ENCODE measurements at places on chromosomes 4 and X.

DNA sequence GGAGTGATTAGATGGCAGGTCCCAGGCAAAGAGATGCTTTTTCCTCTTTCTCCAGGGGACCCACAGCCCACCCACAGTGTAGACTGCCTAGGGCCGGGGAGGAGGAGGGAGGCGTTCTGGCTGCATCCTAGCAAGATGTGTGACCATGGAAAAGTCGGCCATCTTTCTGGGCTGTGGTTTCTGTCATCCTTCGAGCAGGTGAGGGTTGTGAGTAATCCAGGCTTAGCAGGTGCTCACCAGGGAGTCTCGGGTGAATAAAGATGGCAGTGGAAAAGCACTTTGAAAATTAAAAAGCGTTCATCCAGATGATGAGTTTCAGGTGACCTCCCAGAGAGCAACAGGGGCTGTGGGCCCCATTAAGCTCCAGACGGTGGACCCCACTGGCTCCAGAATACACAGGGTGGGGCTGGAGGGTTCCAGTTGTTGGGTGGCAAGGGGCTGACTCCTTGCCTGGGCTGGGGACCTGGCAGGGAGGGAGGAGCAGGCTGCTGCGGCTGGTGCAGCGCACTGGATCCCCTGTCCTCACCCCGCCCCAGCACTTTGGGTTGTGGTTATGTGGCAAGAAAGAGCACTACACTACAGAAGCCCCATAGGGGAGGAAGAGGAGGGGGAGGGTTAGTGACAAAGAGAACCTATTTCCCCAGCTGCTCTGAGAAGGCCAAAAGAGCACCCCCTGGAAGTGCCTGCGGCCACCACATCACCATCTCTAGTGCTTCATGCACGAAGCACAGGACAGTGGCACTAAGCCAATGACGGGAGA is 23.7 kb downstream of the ELF4 start:
- no peak for DNase-seq

GRCh38 chr4:36508394-36508793 is 227.0 kb downstream of the DTHD1 start:
- no peak for DNase-seq

DNA sequence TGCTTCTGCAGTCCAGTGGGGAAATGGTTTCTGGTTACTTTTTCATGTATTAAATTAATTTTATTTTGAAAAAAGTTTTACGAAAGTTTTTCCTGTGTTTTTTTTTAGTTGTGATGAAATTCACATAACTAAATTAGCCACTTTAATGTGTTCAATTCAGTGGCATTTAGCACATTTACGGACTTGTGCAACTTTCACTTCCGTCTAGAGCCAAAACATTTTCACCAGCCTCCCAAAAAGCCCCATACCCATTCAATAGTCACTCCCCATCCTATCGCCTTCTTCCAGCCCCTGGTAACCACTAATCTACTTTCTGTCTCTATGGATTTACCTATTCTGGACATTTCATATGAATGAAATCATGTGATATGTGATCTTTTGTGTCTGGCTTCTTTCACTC is 22.8 kb upstream of the TBL1X start:
- DNase-seq, result no peak

DNA sequence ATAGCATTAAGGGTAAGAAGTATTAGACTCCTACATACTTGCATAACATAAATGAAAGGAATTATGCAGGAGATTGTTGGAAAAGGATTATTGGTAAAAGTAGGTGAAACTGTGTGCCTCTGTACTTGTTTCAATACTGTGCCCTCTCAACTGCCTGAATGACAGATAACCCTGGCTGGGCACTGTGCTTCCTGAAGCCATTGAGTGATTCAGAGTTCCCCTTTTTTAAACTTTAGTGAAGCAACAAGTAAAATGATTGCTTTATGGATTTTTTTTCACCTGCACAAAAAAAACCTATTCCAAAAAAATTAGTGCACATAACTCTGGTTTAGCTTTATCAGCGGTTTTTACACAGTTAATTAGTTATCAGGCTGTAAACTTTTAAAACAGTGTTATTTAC is 204.8 kb downstream of the TRAM1L1 start:
- no peak for DNase-seq

DNA sequence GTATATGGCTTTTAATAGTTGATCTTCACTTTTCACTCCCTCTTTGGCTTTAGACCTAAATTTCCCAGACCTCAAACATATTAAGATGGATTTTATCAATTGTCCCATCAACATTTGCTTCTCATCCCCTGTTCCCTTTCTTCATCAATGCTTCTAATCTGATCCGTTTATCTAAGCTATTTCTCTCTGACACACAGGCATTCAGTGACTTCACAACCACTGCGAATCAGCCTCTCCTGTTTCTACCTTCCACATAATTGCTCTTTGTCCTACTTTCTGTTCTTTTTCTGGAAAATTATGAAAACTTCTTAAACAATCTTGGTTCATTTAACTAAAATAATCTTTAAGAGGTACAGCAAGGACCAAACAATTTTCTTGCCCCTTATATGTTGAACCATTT is 115.2 kb downstream of the GLRA3 start:
- no peak for DNase-seq

DNA sequence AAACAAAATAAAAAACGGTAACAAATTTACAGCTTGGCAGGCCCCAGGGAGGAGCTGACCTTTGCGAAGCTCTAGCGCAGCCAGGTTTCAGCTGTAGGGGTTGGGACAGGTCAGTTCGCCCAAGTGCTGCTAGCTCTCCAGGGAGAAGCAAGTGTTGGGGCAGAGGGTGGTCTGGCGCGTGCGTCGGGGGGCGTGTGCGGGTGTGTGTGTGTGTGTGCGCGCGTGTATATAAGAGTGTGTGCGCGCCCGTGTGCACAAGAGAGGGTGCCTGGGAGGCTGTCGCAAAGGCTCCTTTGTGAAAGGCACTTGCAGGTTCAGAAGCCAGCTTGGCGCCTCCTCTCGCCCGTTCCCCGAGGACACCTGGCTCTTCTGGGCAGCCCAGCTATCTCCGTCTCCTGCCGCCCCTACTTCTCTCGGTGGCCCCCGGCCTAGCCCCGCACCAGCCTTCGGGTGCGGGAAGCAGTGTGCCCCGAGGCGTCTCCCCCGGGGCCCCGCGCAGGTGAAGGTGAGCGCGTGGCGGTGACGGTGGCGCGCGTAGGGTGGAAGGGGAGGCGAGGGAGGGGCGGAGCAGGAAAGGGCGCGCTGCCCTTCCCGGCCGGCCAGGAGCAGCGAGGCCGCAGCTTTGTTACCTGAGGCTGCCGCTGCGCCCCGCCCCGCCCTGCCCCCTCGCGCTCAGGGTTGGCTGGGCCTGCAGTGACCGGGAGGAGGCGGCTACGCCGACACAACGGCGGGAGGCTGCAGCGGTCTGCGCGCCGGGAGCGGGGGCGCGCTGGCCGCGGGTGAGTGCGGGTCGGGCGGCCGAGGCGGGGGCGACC is at the start of gene FHDC1:
FHDC1 (plus strand) TSS at position 693 of the 815 bp plus-strand sequence. CDS start 6,735 bp downstream, outside the sequence.
- peak; percentile 39 for DNase-seq

DNA sequence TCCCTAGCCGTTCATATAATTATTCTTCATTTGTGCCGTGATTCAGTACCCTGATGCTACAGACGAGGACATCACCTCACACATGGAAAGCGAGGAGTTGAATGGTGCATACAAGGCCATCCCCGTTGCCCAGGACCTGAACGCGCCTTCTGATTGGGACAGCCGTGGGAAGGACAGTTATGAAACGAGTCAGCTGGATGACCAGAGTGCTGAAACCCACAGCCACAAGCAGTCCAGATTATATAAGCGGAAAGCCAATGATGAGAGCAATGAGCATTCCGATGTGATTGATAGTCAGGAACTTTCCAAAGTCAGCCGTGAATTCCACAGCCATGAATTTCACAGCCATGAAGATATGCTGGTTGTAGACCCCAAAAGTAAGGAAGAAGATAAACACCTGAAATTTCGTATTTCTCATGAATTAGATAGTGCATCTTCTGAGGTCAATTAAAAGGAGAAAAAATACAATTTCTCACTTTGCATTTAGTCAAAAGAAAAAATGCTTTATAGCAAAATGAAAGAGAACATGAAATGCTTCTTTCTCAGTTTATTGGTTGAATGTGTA is 7.0 kb downstream of the SPP1 start:
- no peak for DNase-seq

- peak; percentile 4 for DNase-seq
These were observed 61.6 kb downstream of the SAT1 start for GRCh38 chrX:23844502-23845138.

DNA sequence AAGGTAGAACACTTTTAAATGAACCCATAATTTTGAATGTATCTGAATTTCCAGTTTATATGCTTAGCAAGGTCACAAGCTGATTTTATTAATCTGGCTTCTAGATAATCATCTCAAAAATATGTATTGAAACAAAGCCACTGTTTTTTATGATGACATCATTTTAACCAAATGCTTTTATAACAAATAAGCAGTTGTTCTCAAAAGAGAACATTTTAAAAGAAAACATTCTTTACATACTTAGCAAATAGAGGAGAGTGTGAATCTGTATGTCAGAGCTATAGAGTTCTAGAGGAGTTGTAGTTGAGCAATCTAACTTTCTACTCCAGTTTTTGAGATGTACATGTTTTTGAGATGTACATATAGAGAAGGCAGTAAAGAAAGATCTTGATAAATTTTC is 42.5 kb downstream of the LAMP2 start:
- DNase-seq, result no peak

- no peak for DNase-seq
These were observed 2.0 kb downstream of the FGFBP1 start for GRCh38 chr4:15936495-15936894.

DNA sequence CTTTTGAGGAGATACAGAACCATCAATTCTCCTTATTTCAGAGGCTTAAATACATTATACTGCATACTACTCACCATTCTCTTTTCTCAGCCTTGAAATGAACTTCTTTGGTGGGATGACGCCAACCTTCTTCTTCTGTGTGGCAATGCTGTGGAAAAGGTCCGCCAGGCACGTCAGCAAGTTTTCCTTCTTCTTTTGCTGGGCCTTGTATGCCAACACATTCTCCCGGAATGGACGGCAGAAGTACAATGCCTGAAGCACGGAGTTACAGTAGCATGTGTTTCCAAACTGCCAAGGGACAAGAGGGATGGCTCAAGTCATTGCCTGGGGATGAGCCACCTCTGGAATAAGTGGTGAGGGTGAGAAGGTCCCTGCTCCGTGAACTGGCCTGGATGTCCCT is 31.2 kb downstream of the USP46 start:
- DNase-seq, result no peak

- no peak for DNase-seq
These were observed 132.8 kb upstream of the MAP9 start for GRCh38 chr4:155509555-155509954.

- DNase-seq, result no peak
These were observed 2.7 kb downstream of the SMAD1 start for GRCh38 chr4:145484225-145484846.

- DNase-seq, result no peak
These were observed 33.2 kb upstream of the HTRA3 start for GRCh38 chr4:8236106-8236919.

- no peak for DNase-seq
These were observed 74.5 kb upstream of the BOD1L1 start for GRCh38 chr4:13701937-13702446.

DNA sequence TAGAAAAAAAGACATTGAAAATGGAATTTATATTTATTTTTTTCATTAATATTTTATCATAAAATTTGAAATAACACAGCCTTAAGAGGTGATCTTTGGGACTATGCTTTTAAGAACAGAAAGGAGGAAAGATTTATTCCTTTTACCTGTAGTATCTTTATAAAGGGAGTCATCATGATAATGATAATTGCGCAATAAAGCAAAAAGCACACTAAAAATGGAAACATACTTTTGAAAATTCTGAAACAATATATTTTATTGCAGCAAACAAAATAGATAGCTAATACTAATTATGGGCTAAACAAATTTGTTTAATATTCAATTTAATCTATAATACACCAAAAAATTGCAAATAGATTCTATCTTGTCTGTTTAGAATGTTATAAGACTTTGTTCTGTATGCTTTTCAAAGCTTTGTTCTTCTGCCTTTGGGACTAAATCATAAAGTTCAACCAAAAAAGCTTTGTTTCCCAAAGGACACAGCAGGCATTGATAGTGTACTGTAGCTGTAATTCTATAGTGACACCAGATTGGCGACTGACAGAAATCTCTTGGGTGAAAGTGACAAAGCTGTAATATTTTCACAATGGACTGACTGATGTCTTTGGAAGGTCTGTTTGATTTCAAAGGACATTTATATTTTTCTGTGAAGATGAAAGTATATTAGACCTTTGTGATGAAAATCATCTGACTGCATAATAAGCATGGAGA is 2156.6 kb upstream of the TENM3 start:
- no peak for DNase-seq

- no peak for DNase-seq
These were observed 87.7 kb downstream of the COL25A1 start for GRCh38 chr4:109214622-109215301.

DNA sequence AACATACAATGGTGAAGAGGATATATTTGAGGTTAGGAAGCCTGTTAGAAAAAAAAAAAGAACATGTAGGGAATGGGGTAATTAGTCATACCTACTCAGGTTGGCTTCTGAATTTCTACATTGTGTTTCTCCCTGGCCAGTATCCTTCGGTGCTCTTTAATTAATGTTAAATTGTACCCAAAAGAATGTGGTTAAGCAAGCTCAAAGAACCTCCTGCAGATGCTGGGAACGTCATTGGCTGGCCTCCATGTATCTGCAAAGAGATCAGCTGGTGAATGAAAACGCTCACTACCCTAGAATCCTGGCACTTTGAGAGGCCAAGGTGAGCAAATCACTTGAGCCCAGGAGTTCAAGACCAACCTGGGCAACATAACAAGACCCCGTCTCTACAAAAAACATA is 942.3 kb upstream of the PRKX start:
- DNase-seq, result no peak

GRCh38 chrX:35406386-35406785 is 391.8 kb upstream of the MAGEB16 start:
- no peak for DNase-seq

- no peak for DNase-seq
These were observed 44.3 kb downstream of the FNIP2 start for GRCh38 chr4:158813113-158813512.

GRCh38 chr4:161121451-161121850 is 1042.3 kb downstream of the FSTL5 start:
- DNase-seq, result no peak

DNA sequence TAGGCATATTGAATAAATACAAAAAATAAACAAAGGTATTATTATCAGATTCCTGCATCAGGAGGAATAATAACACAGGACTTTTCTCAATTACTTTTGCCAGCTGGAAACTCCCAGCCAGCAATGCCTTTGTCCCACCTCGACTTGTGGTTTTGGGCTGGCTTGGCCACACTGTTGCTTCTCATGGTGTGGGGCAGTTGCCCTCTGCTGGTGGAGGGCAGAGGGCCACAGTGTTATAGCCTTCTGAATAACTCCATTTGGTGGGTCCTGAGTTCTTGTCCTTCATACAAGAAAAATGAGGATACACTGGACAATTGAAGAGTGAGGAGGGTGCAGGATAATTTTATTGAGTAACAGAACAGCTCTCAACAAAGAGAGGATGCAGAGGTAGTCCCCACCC is 1206.0 kb upstream of the ADGRL3 start:
- DNase-seq, result no peak

GRCh38 chr4:116088771-116089170 is 975.4 kb upstream of the NDST4 start:
- DNase-seq, result no peak

GRCh38 chr4:183263787-183264386 is 56.2 kb downstream of the CLDN22 start:
- no peak for DNase-seq

Data from endothelial cell (in vitro differentiated cells).